Osteocyte (in vitro differentiated cells): ENCODE measurements at places on chromosomes 2 and 18.

DNA sequence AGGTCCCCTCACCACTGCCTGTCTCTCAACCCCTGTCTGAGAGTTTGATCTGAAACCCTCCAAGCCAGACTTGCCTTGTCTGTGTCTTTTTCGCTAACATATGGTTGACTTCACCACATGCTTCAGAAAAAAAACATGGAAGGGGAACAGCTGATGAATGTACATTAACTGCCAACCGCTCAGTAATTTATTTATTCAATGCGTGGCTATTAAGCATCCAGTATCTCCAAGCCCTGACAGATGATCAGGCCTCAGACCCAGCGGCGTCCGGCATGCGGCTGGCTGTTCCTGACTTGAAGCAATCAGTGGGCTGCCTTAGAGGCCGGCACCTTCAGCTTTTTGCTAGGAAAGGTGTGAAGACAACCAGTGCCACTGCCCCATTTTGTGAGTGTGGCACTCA lies 62.3 kb downstream of the NGEF start:
- no peak for DNase-seq

GRCh38 chr2:167842047-167842446 lies 405.3 kb downstream of the STK39 start:
- no peak for DNase-seq

- DNase-seq: no peak
Measured at GRCh38 chr2:203853271-203853670, 14.3 kb upstream of the CTLA4 start.

- no peak for DNase-seq
Measured at GRCh38 chr18:51053814-51054213, 23.8 kb downstream of the SMAD4 start.

DNA sequence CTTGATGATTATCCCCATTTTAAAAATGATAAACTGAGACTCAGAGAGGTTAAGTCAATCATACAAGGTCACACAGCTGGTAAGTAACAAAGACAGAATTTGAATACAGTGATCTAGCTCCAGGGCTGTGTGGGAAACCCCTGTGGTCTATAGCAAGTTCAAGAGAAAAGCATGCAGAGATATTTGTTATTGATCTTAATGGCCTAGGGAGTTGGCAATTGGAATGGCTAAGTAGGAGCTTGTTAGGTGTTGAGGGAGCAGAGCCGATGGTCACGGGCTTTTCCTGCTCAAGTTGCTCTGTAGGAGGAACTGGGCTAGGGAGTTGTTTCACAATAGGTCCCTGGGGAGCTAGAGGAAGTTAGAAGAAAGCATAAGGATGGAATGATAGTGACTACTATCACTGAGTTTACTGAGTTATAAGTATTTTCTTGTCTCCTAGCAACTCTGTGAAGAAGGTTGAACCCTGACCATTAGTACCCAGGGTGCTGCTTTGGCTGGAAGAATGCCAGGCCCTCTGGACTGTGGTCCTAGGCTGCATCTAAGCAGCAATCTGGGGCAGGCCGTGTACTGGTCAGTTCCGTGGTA lies 30.0 kb downstream of the RNF125 start:
- DNase-seq: no peak

DNA sequence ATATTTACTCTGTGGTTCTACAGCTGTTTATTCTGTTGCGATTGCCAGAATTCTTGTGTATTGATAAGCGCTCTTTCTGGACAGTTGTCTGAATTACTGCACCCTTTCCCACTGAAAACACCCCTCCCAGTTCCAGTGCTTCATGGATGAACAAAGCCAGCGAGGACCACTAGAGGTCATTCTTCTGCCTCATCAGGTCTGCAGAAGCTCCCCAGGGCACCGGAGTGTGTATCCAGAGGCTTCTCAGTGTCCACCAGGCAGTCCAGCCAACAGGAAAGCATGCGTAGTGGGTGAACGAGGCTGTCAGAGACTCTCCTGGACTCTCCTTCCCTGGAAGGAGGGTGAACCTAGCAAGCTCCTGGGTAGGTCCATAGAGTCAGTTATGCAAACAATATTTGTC lies 40.6 kb upstream of the INHBB start:
- DNase-seq: no peak

DNA sequence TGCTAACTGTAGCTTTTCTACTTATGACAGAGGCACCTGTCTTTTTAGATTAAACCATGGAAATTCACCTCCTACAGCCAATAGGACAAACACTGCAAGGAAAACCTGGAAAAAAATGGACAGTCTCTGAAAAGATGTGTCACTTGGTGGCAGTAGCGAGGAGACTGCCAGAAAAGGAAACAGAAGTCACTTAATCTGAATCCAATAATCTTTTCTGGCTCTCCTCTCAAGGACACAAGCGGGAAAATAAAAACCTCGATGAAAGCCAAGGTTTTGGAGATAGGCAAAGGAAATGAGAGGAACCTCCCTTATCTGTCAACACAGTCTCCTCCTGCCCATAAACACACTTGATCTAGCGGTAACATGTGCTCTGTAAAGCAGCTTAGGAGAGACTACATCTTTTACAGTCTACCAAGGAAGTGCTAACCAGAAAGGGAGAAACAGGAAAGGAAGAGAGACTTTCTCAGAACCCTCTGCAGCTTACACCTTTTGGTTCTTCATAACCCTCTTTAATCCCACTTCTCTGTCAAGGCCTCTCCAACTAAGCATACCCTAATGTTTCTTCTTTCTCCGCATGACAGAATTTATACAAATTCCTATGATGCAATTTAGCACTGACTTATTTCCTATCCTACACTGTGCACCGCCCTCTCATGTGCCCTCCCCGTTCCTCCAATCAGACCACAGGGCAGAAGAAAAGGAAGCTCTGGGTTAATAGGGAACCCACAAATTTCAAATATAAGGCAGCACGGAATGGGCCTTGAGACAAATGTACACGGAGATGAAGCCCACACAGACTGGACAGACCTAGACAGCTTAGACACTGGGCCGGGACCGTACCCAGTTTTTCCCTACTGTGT lies 52.8 kb downstream of the CLASP1 start:
- DNase-seq: no peak

DNA sequence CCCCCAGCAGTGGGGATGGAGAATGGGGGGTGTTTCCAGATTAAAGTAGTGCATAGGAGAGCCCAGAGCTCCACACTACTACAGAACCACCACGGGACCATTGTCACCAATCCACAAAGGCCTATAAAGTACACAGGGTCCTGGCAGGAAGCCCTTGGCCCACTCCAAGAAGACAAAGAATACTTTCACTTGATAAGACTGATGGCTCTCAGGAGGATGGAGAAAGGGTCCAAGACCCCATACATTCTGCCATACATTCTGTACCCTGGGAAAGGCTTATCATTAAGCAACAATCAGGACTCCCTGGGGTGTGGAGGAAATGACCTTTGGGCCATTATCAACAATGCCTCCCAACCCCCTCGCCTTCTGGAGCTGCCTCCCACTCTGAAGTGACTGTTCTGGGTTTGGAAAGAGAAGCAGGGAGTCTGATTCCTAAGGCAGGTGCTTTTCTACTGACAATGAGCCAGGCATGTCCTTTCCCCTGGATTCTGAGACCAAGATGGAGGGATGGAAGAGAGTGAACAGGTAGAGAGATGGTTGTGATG lies 85.4 kb downstream of the XDH start:
- no peak for DNase-seq
